ENCODE measurements at places on chromosomes 11 and 22. TPM values are rescaled to one million over a fixed set of nuclear protein-coding genes. Genes with fewer than 3 reads are reported as not detected.

The OR51B5 gene
- total RNA-seq, result 0.52 TPM

The TRIM64C gene
- not detected for total RNA-seq

The WNT7B gene
- total RNA-seq, result not detected

The PDE2A gene
- total RNA-seq, result 342 TPM

The RASD2 gene
- 0.28 TPM for total RNA-seq

The DEAF1 gene
- total RNA-seq, result 36.8 TPM

The MIEF1 gene
- total RNA-seq, result 27.5 TPM

The OR51S1 gene
- not detected for total RNA-seq

The ACRV1 gene
- not detected for total RNA-seq

The MUC5B gene
- total RNA-seq, result not detected

The UCP3 gene
- 2.0 TPM for total RNA-seq

The PLEKHB1 gene
- total RNA-seq, result 12.3 TPM

The OR52I2 gene
- total RNA-seq, result not detected

The POU2AF2 gene
- not detected for total RNA-seq

The C22orf39 gene
- total RNA-seq, result 28.8 TPM

The CHRDL2 gene
- total RNA-seq, result not detected

The FOLR2 gene
- 23.1 TPM for total RNA-seq

The KLHDC7B gene
- 3.7 TPM for total RNA-seq

The EMID1 gene
- total RNA-seq, result 38.0 TPM

The GPR83 gene
- 0.14 TPM for total RNA-seq

The PITPNB gene
- total RNA-seq, result 55.4 TPM

The CASP12 gene
- not detected for total RNA-seq

The TPBGL gene
- total RNA-seq, result not detected

The ABCC8 gene
- total RNA-seq, result 1.3 TPM

The SLC22A25 gene
- total RNA-seq, result not detected

The VSIG2 gene
- 0.43 TPM for total RNA-seq

The CRELD2 gene
- 37.7 TPM for total RNA-seq

The LRRC74B gene
- total RNA-seq, result not detected

The KCNQ1OT1 gene
- 1.6 TPM for total RNA-seq

The OR51I1 gene
- total RNA-seq, result 0.73 TPM

The BMAL1 gene
- 58.2 TPM for total RNA-seq

The TBC1D10A gene
- total RNA-seq, result 32.0 TPM

The OR10G4 gene
- total RNA-seq, result not detected

The ANO9 gene
- total RNA-seq, result 25.9 TPM

The SCARF2 gene
- 18.0 TPM for total RNA-seq

The CYB5R2 gene
- total RNA-seq, result 2.7 TPM

The APOBEC3H gene
- total RNA-seq, result 1.5 TPM

The TMPRSS4 gene
- total RNA-seq, result not detected

The OR5B21 gene
- total RNA-seq, result 0.40 TPM

The CCDC87 gene
- total RNA-seq, result not detected

The GVQW3 gene
- total RNA-seq, result 3.9 TPM

The GLYATL2 gene
- total RNA-seq, result not detected

The KRTAP5-11 gene
- not detected for total RNA-seq

The APLNR gene
- 132 TPM for total RNA-seq

Data from spleen (tissue), 13 donors.